ENCODE measurements at places on chromosomes 12 and 14. TPM values are rescaled to one million over a fixed set of nuclear protein-coding genes. Genes with fewer than 3 reads are reported as not detected.

Gene SDS
- 0.63 TPM for total RNA-seq

Gene AQP6
- not detected for total RNA-seq

Gene TOMM20L
- not detected for total RNA-seq

Gene CYP27B1
- total RNA-seq: 0.19 TPM

Gene MED13L
- total RNA-seq: 251 TPM

Gene DHRS2
- total RNA-seq: not detected
